HCT116 (cell line): ENCODE measurements at places on chromosomes 12 and 14. TPM values are rescaled to one million over a fixed set of nuclear protein-coding genes. Genes with fewer than 3 reads are reported as not detected.

DNA sequence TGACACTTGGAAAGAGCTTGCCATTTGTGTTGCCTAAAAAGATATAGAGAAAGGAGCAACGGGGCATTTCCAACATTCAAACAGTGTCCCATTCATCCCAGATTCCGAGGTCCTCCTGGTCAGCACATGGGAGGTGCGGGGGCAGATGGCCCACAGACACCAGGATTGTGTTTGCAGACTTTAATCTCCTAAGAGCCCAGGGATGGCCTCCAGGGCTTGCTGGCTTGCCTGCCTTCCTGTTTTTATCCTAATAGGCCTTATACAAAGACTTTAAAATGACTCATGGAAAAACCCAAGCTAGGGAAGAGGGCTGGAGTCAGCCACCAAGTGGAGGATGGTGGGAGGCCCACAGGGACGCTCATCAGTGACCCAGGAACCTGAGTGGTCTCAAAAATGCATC is 21.5 kb upstream of the FAM181A start:
- peaks cover 7% of the 10 kb centered on the region for H3K4me1 ChIP-seq
- DNase-seq = no peak
- no peak overlapping the region for H3K27ac ChIP-seq
- no peak overlapping the region for H3K4me3 ChIP-seq

DNA sequence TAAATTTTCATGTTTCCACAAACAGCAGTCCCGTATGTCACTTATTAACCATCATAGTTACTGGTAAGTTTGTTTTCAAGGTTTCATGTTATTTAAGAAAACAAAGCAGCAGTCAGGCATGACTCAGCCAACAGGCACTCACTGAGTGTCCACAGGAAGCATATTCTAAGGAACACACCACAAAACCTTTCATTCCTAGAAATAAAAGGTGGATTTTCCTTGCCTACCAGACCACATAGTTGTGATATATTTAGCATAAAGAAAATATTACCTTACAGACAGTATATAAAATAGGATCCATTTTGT is 143.3 kb upstream of the AVPR1A start:
- H3K4me1 ChIP-seq = peaks cover 12% of the 10 kb centered on the region
- peak; percentile 58 for DNase-seq
- no peaks in the 10 kb centered on the region for H3K36me3 ChIP-seq
- H3K27ac ChIP-seq = no peak overlapping the region

DNA sequence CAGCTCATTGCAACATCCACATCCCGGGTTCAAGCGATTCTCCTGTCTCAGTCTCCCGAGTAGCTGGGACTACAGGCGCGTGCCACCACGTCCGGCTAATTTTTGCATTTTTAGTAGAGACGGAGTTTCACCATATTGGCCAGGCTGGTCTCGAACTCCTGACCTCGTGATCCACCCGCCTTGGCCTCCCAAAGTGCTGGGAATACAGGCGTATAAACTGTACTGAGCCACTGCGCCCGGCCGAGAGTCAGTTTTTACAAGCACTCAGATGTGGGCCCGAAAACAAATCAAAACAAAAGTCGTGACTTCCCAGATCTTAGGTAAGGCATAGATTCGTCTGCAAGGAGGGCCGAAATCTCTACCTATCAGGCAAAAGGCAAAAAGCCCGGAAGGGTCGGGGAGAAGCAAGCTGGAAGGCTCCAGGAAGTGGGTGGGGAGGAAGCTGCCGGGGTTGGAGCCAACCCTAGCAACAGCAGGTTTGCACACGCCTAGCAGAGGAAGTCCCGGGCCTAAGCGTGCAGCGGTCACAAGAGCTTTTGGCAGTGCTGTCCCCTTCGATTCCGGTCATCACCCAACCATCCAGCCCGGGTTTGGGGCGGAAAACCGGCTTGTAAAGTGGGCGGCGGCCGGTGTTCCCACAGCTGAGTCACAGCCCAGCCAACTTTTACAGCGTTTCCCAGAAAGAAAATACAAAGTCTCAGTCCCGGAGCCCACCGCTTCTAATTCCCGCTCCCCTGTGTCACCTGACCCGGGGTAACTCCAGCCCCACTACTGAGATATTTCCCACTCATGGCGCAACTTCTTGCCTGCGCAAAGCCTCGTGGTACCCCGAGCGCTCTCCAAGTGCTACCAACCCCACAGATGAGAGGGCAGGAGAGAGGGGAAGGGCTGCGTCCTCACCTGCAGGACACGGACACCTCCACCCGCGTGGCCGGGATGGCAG is 583 bp downstream of the CPNE8 start:
- H3K27me3 ChIP-seq = no peaks in the 10 kb centered on the region
- H3K36me3 ChIP-seq = no peaks in the 10 kb centered on the region
- peak; percentile 88 for DNase-seq
- H3K4me3 ChIP-seq = peak overlapping the region; percentile 83
- peak overlapping the region; percentile 95 for H3K27ac ChIP-seq

DNA sequence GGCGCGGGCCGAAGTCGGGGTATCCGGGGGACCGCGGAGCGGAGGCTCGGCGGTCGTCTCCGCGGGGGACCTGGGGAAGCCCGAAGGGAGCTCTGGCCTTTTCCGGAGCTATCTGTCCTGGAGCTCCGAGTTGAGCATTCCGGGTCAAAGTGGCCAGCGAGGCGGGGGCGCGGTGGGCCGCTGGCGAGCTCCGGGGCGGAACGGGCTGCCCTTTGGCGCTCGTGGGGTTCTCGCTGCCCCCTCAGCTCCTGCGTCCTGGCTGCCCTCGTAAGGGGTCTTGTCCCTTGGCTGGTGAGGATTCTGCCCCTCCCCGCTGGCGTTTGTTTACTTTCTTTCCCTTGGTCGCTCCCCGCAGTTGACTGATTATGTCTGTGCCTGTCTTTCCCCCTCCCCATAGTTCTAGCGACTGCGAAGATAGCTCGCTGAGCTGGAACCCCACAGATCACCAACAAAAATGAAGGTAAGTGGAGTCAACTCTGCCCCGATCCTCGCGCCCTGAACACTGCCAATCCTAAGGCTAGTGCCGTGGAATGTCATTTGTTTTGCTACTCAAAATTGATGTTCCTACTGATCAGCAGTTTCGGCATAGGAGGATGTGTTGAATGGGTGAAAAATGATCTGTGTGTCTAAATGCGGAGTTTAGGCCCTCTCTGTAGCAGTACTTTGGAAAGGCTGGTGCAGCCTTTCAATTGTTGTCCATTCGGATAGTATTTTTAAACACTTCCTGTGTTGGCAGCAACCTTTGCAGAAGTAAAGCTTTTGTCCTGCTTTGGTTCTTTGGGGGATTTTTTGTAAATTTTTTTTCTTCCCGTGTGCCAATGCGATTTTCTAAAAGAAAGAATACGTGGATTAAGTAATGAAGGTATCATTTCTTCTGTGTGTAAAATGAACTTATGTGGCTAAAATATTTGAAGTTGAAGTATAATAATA is 1.3 kb downstream of the ARID4A start:
- H3K27me3 ChIP-seq = no peaks in the 10 kb centered on the region
- no peak for DNase-seq
- H3K27ac ChIP-seq = peak overlapping the region; percentile 75
- H3K4me1 ChIP-seq = peaks cover 12% of the 10 kb centered on the region

DNA sequence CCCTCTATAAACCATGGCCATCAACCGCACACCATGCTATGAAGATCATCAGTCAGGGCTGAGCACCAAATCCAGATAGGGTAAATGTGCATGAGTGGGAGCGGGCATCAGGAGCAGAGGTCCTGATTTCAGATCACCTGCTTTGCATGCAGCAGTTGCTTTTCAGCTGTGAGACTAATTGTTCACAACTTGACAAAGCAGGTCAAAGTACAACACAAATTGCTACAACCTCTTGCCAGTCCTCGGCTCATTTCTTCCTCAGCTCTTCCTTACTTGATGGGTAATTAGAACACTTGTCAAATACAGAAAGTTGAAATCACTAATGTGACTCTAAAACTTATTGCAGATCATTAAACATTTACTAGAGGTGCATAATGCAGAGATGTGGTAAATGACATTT is 171.6 kb downstream of the PPM1H start:
- H3K36me3 ChIP-seq = no peaks in the 10 kb centered on the region
- H3K27me3 ChIP-seq = no peaks in the 10 kb centered on the region
- DNase-seq = no peak
- no peak overlapping the region for H3K4me3 ChIP-seq
- no peak overlapping the region for H3K27ac ChIP-seq
- peaks cover 19% of the 10 kb centered on the region for H3K4me1 ChIP-seq

GRCh38 chr12:131644481-131644880 is 66.4 kb upstream of the SFSWAP start:
- H3K36me3 ChIP-seq = no peaks in the 10 kb centered on the region
- peaks cover 3% of the 10 kb centered on the region for H3K27me3 ChIP-seq
- H3K27ac ChIP-seq = no peak overlapping the region
- H3K4me3 ChIP-seq = no peak overlapping the region

GRCh38 chr14:49654511-49654910 is 19.5 kb upstream of the DNAAF2 start:
- no peak for DNase-seq
- no peak overlapping the region for H3K4me3 ChIP-seq
- H3K36me3 ChIP-seq = peaks cover 14% of the 10 kb centered on the region; the same call in 1 of the 2 replicates
- no peak overlapping the region for H3K27ac ChIP-seq

DNA sequence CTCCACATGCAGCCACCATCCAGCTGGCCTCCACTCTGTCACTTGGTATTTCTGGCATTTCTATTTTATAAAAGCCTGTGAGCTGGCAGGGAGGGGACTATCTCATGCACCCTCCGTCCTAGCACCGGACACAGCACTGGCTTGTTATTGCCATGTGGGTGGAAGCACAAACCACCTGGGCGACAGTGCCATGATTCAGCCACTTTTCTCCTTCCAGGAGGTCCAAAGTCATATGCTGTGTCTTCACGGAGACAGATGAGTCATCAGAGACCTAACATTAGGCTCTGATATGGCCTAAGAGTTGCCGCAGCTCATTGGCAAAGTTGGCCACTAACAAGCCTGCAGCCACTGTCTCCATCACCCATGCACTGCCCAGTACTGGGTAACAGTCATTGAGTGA is 1123.0 kb downstream of the VRK1 start:
- no peak for DNase-seq
- no peaks in the 10 kb centered on the region for H3K36me3 ChIP-seq
- H3K4me1 ChIP-seq = no peaks in the 10 kb centered on the region
- H3K27me3 ChIP-seq = no peaks in the 10 kb centered on the region

DNA sequence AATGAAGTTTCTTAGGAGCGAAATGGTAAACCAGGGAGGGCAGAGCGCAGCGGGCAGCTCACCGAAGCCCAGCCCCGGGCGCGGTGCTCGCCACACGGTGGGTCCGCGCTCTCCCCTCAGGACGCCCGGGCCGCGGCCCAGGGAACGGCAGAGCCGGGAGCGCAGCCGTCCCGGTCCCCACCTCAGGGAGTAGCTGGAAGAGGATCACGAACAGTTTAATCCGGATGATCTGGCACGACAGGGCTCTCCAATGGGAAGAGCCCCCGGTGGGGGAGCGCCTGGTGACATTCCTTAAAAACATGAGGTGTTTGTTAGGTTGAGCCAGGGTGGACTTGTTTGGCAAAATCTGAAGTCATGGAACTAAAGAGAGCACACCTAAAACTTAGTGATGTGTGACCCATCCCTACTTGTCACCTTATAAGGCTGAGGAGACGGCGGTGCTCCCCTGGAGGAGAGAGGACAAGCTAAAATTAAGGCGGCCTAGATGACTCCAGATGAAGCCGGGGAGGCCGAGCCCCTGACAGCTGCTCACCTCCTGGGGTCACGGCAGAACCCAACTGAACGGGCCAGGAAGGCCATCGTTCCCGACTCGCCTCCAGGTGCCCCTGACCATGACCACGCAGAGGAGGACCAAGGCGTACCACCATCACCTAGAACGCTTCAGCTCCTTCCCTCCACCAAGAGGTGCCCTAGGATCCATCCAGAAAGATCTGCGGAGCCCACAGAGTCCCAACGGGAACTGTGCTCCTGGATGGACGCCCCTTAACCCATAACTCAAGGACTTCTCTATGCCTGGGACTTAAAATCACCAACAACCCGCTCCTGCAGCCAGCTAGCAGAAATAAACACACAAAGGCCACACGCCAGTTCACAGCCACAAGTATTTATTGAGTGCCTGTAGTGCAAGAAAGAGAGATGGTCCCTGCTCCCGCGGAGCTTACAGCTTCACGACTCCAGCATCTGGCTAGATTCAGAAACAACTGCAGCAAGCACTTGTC is 866 bp upstream of the PITPNM2 start:
- no peaks in the 10 kb centered on the region for H3K36me3 ChIP-seq
- H3K27me3 ChIP-seq = no peaks in the 10 kb centered on the region
- DNase-seq = no peak
- H3K4me1 ChIP-seq = peaks cover 8% of the 10 kb centered on the region; the same call in 1 of the 2 replicates
- H3K27ac ChIP-seq = peak overlapping the region; percentile 66; the same call in 1 of the 2 replicates

DNA sequence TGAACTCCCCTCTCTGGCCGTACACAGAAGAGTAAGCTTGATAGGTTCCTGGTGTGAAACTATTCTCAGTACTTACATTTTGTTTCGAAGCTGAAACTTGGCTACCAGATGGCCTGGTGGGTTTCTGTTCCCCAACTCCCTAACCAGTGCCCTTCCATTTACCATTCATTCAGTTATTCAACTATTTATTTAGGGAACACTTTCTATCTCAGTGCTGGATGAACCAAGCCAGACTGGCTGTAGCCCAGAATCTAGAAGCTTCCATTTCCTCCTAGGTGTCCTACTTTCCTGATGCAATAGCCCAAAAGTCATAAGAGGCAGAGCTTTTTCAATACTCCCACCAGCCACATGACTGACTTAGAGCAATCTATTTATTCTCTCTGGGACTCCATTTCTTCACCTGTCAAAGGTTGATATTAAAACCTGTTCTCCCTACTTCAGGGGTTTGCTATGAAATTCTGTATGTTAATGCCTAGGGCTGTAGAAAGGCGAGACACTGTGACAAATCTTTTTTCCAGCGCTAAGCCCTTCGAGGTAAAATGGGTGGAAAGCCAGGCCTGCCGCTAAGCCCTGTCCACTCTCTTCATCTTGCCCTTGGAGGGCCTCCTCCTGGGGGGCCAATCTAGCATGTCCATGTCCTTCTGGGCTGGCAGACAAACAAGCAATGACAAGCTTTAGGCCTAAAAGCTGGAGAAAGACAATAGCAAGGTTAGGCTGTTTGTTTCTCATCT is 8.1 kb upstream of the IRF2BPL start:
- H3K27ac ChIP-seq = no peak overlapping the region
- DNase-seq = no peak
- H3K36me3 ChIP-seq = no peaks in the 10 kb centered on the region
- H3K4me1 ChIP-seq = peaks cover 68% of the 10 kb centered on the region

- H3K27me3 ChIP-seq = no peaks in the 10 kb centered on the region
- peaks cover 9% of the 10 kb centered on the region for H3K36me3 ChIP-seq
- H3K27ac ChIP-seq = no peak overlapping the region
- H3K4me3 ChIP-seq = no peak overlapping the region
- H3K4me1 ChIP-seq = no peaks in the 10 kb centered on the region
Observed at GRCh38 chr12:116717466-116718437, 20.1 kb downstream of the SPRING1 start.

- H3K36me3 ChIP-seq = no peaks in the 10 kb centered on the region
- no peaks in the 10 kb centered on the region for H3K27me3 ChIP-seq
- H3K4me1 ChIP-seq = peaks cover 28% of the 10 kb centered on the region
- no peak overlapping the region for H3K27ac ChIP-seq
- no peak overlapping the region for H3K4me3 ChIP-seq
Observed at GRCh38 chr14:101808020-101808641, 46.6 kb downstream of the PPP2R5C start.

Gene PRH1
- 5.9 TPM for total RNA-seq

Gene ADGRD1
- 0.44 TPM for total RNA-seq

Gene CTSG
- total RNA-seq = not detected

Gene ALDH1L2
- 1.5 TPM for total RNA-seq

Gene SERPINA5
- 3.0 TPM for total RNA-seq

Gene BRI3BP
- total RNA-seq = 40.1 TPM

Gene CCDC197
- not detected for total RNA-seq
